ENCODE measurements at places on chromosomes 4 and X. TPM values are rescaled to one million over a fixed set of nuclear protein-coding genes. Genes with fewer than 3 reads are reported as not detected.

- no peak for DNase-seq
Measured at GRCh38 chr4:140057701-140058100, 96.3 kb downstream of the MAML3 start.

- peak; percentile 50 for DNase-seq
Measured at GRCh38 chr4:96736352-96736889, 896.5 kb downstream of the PDHA2 start.

DNA sequence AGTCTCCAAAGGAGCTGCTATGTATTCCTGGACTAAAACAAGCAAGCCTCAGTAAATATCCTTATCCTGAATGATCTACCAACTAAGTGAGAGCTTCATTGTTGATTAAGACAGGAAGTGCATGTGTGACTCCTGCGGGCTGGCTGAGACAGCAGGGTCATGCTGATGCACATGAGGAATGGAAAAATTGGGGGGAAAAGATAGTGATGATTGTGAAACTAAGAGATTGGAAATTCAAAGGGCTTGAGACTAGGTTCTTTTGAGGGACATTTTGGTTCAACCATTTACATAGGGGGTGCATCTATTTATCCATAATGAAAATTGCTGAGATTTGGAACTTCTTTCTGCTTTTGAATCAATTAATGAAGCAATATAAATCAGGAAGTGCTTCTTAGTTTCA lies 61.1 kb upstream of the C1QTNF7 start:
- DNase-seq = no peak

Gene C4orf50
- 0.05 TPM for total RNA-seq

Gene SMAD1
- 58.9 TPM for total RNA-seq
